ENCODE measurements at places on chromosomes 5 and 9.

GRCh38 chr5:35129276-35129675 is 81.5 kb upstream of the AGXT2 start:
- no peak for DNase-seq

DNA sequence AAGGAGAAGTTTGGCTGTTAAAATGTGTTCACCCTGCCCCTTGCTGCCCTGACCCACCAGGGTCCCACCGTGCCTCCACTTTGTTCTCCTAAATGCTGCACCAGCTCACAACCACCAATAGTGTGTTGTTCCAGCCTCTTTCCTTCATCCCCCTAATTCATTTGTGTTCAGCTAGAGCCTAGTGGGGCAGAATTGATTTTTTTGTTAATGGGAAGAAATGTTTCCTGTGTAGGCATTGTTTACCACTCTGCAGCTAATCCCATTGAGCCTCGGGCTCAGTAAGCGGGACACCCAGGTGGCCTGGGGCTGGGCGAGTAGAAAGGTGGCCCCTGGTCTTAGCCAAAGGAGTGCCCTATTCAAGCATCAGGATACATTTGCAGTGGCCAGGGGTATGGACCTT is 127.6 kb downstream of the MVB12B start:
- DNase-seq: no peak

DNA sequence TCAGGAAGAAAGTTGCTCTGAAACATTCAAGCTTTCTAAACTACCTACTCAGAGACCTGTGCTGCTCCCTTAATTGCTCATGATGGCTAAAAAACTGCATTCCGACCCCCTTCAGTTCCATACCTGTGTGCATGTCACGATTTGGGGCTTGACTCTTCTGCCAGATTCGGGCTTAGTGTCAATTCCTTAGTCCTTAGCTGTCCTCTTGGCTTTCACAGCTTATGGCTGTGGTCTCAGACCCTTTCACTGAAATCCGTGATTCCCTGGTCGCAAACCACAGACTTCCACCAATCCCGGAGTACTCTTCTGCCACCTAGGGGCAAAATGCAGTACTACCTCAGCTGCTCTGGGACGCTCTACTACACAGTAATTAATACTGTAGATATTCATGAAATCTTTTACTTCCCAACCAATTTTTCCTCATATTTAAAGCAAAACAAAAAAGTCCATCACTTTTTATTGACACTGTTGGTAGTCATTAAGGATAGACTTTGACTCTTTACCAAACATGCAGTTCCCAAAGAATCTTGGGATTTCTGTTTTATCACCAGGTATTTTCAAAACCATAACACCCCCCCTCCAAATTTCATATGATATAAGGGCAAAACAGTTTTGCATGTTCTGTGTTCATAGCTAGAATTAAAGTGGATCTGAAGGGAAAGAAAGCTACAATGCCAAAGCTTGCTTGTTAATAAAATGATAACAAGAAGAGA is 617.4 kb downstream of the SLCO4C1 start:
- DNase-seq: peak; percentile 4

DNA sequence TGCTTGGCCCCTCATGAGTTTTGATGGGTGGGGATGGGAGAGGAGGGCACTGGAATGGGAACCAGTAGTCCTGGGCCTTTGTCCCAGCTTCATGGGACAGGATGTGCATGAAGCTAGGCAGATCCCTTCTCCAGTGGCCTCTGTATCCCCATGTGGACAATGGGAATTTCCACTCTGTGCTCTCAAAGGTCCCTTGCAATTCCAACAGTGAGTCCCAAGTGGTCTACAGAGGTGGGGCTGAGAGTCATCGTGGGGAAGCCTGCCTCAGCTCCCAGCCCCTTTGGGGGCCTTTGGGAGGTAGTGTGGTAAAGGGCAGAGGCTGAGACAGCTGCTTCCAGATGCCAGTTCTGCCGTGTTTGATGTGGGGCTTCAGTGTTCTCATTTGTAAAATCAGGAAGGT is 1.9 kb upstream of the PHYHD1 start:
- DNase-seq: no peak

GRCh38 chr9:1869843-1870242 is 145.3 kb upstream of the SMARCA2 start:
- DNase-seq: peak; percentile 28

GRCh38 chr5:6715758-6716628 is 2.8 kb downstream of the TENT4A start:
- DNase-seq: no peak

GRCh38 chr9:114953959-114954358 is 23.6 kb upstream of the TNFSF8 start:
- DNase-seq: no peak

DNA sequence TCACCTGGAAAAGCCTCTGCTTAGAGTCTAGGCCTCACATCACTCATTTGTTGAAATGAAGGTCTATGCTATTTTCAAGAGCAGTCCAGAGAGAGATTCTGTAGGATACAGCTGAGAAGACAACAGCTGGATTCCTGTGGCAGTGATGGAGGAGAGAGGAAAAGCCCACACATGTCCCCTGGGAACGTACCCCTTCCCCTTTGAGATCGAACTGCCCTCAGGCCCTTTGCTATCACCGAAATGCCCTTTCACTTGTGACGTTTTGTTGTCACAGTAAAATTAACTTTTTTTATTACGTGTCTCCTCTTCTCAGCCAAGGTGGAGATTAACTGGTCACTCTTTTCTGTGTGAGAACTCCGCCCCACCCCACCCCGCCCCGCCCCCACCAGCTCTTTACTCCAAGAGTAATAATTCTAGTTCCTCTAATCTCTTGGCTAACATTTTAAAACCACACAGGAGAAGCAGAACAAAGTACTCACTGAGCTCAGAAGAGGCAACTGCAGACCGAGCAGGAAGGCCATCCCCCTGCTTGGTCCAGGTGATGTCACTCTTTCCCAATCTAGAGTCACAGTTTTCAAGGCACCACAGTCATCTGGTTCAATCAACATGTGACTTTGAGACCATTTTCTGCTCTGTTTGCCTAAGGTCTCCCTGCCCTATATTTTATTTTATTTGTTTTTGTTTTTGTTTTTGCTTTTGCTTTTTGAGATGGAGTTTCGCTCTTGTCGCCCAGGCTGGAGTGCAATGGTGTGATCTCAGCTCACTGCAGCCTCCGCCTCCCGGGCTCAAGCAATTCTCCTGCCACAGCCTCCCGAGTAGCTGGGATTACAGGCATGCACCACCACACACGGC is 105.6 kb downstream of the SUSD1 start:
- DNase-seq: peak; percentile 52

- no peak for DNase-seq
Measured at GRCh38 chr5:100322483-100322882, 212.7 kb upstream of the FAM174A start.

DNA sequence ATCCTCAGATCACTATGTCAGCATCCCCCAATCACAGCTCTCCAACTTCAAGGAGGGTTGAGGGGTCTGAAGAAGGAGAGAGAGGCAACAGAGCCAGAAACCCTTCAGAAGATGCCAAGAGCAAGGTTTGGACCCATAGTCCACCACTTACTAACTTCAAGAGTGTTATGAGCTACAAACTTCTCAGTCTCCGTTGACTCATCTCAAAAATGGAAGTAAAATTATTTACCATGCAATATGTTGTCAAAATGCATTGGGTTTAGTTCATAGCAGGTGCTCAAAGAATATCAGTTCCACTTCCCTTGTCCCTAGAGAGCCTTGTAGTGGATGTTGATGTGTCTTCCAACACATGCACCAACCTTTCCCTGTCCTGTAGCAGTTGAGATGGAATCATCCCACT is 116.0 kb downstream of the KCNIP1 start:
- DNase-seq: no peak

DNA sequence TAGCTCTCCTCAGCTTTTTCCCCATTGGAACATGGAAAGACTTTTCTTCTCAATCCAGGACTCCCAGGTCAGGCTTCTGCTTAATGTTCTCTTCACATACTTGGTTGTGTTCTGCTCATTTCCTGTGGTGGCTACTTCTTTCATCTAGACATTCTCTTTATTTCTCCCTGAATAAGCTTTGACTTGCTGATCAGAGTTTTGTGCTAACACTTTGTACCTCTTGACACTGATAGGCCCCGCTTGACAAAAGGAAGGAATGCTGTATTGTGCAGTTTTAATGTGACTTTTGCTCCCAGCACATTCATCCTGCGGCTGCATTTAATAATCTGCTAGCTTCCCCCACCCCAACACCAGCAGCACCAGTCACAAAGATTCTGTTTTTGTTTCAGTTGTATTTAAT is 90.9 kb upstream of the MINAR2 start:
- DNase-seq: no peak

GRCh38 chr5:168910874-168911273 is 331.7 kb upstream of the PANK3 start:
- DNase-seq: no peak

Measured in GM06990 (cell line).